Sciatic nerve (tissue), 2 donors: ENCODE measurements at places on chromosomes 6 and 20.

DNA sequence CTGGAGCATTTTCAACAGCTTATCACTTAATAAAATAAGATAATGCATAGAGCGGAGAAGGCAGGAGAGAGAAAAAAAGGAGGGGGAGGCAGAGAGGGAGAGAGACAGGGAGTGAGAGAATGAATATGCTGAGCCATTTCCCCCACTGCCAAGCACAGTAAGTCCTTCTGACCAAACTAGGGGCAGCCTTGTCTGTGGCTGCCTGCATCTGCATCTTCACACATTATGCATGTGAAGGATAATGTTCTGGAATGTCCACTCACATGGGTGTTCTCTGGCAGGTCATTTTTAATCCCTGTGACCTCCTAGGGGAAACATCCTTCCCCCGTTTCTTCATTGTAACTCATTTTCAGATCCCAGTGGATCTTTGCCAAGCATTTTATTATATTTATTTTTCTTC is 269.3 kb downstream of the FOXA2 start:
- DNase-seq: no peak

- no peak for DNase-seq
Measured at GRCh38 chr6:44699082-44699481, 311.6 kb downstream of the CDC5L start.

DNA sequence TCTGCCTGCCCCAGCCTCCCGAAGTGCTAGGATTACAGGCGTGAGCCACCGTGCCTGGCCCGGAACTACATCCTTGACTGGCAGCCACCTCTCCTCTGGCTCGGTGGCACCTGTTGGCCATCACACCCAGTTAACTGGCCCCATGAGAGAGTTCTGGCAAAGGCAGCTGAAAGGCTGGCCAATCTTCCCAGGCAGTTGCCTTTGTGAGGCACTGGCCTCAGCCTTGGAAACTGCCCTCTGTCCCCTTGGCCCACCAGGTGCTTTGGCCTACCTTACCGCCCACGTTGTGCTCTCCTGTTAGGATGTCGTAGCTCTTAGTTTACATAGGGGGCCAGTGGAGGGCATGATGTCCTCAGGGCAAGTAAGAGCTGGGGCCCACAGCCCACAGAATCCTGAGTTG is 9.6 kb upstream of the MANBAL start:
- DNase-seq: no peak

DNA sequence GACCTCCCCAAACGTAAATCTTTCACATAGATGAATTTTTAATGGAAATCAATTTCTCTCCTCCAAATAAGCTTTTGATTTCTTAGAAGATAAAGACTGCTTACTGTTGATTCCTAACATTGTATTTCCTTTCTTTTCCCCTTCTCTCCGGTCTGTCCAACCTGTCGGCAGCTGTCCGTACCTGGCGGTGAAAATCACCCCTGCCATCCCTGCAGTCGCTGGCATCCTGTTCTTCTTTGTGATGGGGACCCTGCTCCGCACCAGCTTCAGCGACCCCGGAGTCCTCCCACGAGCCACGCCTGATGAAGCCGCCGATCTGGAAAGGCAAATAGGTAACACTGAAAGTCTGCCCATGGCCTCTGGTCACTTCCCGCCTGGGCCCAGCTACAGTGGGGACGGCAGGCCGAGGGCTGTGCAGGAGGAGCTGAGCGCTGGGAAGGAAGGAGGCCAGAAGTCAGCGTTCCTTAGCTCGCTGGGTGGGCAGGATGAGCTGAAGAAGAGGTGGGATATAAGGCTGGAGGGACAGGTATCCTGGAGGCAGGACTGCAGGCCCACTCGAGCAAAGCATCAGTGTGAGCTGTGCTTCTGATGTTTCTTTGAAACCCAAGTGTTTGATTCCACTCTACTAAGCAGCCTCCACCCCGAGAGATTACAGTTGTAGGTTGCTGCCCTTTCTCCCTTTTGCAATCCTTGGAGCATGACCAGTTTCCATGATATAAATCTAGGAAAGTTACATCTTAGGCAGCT is 161.6 kb downstream of the ZDHHC14 start:
- DNase-seq: no peak
